ENCODE measurements at places on chromosomes 1 and 21. TPM values are rescaled to one million over a fixed set of nuclear protein-coding genes. Genes with fewer than 3 reads are reported as not detected.

DNA sequence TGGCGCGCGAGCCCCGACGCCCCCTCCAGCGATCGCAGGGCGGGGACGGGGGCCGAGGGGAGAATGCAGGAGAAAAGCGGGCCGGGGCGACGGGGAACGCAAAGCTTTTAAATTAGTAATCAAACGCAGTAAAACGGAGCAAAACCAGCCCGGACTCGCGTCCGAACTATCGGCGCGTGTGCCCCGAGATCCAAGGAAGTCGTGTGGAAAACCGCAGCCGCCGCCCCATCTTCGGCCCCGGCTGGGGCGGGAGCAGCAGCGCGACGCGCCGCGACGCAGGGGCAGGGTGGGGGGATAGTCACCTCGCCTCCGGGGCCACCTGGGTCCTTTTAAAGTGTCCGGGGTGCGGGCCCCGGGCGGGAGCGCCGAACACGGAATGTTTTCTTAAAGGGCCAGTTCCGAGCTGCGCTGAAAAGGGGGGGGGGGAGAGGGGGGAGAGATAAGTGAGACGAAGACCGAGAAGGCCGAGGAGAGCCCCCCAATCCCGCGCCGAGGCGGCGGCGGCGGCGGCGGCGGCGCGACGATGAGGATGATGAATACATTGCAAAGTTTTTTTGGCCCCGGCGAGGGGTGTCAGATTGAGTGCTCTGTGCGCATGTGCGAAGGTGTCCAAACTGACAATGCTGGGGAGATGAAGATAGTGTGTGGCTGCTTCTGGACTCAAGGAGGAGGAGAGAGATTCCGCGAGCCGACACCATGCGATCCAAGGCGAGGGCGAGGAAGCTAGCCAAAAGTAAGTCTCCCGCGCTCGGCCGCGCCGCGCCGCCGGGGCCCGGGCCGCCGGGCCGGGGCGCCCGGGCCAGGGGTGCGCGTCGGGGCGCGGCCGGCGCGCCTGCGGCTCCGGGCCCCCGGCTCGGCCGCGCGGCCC is at the start of gene PRDM16:
PRDM16 (plus strand) TSS at position 640 of the 868 bp plus-strand sequence; CDS start at position 697, 57 bp downstream.
- peak; percentile 68 for DNase-seq

DNA sequence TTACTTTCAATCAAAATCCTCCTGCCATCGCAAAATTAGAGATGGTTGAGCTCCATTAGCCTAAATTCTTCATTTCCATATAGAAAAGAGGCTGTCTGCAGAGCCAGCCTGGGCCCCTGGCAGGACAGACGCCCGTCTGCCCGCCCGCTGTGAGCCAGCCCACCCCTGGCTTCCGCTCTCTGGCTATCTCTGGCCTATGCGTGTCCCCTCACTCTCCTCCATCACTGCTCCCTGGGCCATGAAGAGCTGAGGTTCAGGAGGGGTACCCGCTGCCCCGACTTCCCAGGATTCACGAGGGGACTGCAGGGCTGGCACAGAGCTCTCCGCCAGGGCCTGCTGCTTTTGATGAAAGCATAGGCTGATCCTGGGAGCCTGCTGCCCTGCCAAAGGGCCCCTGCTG is 117.6 kb downstream of the CASZ1 start:
- DNase-seq = no peak

GRCh38 chr1:240387051-240387450 is 224.9 kb downstream of the GREM2 start:
- no peak for DNase-seq

DNA sequence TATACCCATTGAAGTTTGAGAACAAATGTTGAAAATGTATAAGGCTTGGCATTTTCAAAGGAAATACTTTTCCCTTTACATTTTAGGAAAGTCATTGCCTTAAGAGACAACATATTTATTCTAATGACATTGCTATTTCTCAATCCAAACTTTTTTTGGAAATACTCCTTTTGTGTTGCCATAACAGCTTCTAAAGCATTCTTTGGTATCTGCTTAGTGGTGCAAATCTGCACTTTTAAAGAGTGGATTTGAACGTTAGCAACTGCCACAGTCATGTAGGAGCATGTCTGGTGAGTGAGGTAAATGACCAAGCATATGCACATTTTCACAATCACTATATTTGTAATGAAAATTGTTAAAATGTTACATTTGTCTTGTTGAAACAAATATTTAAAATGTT is 124.4 kb upstream of the GORAB start:
- DNase-seq = no peak

GRCh38 chr1:55287723-55288122 is 72.6 kb upstream of the USP24 start:
- no peak for DNase-seq

GRCh38 chr1:106548726-106549125 is 507.7 kb upstream of the PRMT6 start:
- DNase-seq = no peak

DNA sequence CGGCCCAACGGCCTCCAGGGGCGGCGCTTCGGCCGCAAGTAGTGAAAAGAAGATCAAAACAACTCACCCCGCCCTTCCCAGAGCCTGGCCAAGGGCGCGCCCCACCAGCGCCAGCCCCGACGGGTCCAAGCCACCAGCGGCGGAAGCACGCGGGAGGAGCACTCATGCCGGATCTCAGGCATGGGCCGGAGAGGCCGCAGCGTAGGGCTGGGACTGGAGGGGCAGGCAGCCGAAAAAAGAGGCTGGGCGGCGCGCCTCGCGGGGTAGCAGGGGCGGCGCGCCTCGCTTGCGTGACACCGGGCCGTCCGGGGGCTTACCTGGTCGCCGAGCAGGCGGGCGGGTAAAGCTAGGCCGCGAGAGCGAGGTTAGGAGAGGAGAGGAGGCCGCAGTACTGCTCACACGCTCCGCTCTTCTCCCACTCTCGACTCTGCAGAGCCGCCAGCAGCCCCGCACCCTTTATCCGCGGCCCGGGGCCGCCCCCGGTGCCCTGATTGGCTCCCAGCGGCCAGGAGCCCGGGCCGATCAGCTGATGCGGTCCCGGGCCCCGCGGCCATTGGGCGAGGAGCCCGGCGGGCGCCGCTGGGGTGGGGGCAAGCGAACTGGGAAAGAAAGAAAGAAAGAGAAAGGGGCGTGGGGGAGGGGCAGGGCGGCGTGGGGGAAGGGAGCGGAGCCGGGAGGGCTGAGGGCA is at the start of gene GLUL:
GLUL (minus strand) TSS at position 429 of the 688 bp plus-strand sequence. CDS start 3,053 bp downstream, outside the sequence.
- DNase-seq = peak; percentile 97

DNA sequence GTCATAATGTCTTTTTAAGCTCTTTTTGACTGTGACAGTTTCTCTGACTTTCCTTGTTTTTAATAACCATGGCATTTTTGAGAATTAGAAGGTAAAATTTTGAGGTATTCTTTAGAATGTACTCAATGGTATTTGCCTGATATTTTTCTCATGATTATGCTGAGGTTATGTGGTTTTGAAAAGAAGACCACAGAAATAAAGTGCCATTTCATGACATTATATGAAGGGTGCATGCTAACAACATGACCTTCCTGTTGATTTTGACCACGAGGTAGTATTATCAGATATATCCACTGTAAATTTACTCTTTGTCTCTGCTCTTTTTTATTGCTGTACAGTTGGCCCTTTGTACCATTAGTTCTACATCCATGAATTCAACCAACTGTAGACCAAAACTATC is 1418.5 kb downstream of the PLA2G4A start:
- DNase-seq = no peak

GRCh38 chr1:207659545-207660153 is 14.7 kb downstream of the CR1L start:
- DNase-seq = no peak

TNFSF4 gene
- polyA plus RNA-seq = 0.73 TPM

PODN gene
- 3.6 TPM for polyA plus RNA-seq

DENND2C gene
- 0.22 TPM for polyA plus RNA-seq

SPATA1 gene
- polyA plus RNA-seq = not detected

MX2 gene
- polyA plus RNA-seq = 0.93 TPM

CACNA1S gene
- polyA plus RNA-seq = 0.19 TPM

SCCPDH gene
- polyA plus RNA-seq = 61.0 TPM
